ENCODE measurements at places on chromosomes 13 and 19.
A peak's percentile ranks its signal among the peaks of the same experiment; 100 is the strongest.

GRCh38 chr13:59885076-59885475 lies 278.7 kb downstream of the DIAPH3 start:
- no peak for DNase-seq

GRCh38 chr19:1651568-1652291 lies 685 bp downstream of the TCF3 start:
- peak; percentile 39 for DNase-seq

- DNase-seq, result peak; percentile 58
Observed at GRCh38 chr13:75762076-75762937, 126.2 kb downstream of the LMO7 start.

DNA sequence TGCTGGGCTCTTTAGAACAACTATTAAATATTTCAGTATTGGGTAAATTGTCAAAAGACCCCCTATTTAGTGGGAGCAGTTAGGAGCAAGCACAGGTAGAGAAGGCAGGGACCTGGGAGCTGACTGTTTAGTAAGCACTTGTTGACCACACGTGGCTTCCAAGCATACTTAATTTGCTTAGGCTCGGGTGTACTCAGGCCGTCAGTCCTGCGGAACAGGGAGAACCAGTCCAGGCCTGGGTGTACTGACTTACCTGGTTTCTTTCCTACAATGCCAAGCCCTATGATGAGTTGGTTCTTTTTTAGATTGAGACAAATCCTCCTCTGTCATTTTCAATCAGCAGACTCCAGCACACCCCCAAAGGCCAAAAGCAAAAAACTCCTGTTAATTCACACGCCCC lies 90.0 kb downstream of the WDFY2 start:
- DNase-seq, result no peak

DNA sequence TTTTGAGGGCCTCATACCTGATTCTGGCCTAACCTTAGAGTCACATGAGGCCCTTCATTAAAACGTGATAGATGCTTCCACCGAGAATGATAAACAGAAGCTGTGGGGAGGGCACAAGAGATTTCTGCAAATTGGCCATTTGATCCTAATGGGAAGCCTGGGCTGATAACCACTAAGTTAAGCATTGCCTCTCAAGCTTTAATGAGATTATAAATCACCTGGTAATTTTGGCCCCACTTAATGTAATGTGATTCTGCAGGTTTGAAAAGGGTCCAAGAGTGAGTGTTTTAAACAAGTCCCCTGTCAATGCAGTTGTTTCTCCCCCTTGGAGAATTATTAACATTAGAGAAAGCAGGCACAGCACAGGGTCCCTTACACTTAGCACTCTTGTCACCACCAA lies 42.0 kb downstream of the ZNF486 start:
- DNase-seq, result no peak

Measured in choroid plexus epithelial cell (primary cell).